Myocyte (in vitro differentiated cells): ENCODE measurements at places on chromosomes 5 and 9. TPM values are rescaled to one million over a fixed set of nuclear protein-coding genes. Genes with fewer than 3 reads are reported as not detected.

Gene RNF208
- total RNA-seq: 0.21 and 0.36 TPM in 2 replicates

Gene SPATA31A7
- total RNA-seq: not detected in 2 replicates

Gene SLC35D2
- 14.5 and 14.7 TPM in 2 replicates for total RNA-seq

GRCh38 chr9:15541872-15542271 is 11.0 kb upstream of the CCDC171 start:
- DNase-seq: no peak

DNA sequence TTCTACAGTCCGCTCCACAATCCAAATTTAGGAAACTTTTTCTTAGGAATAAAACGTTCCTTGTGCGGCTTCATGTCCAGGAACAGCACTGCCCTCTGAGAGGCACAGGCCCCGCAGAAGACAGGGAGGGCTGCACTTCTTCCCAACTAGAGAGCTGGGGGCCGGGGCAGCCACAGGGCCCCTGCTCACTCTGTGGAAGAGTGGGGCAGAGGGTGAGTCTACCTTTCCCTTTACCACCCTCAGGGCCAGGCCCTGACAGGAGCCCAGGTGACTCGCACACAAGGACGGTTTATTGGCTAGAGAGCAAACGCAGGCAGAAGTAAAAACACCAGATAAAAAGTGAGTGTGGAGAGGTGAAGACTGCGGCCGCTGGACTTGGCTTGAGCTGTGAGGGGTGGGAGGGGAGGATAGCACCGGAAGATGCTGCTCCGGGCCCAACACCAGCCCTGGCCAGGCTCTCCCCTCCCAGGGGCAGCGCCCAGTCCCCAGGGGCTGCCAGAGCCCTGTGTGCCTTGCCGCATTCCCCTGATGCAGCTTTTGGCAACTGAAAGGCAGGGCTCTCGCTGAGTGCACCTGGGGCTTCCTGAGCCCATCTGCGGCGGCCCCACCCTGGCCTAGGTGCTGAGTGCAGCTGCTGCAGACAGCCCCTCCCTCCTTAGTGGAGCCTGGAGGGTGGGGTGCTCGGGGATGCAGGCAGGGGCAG is 20.2 kb downstream of the SH3GLB2 start:
- no peak for DNase-seq

GRCh38 chr5:15752663-15753285 is 252.8 kb downstream of the FBXL7 start:
- DNase-seq: peak; percentile 68

GRCh38 chr5:56683281-56683680 is 132.1 kb upstream of the MAP3K1 start:
- DNase-seq: no peak

DNA sequence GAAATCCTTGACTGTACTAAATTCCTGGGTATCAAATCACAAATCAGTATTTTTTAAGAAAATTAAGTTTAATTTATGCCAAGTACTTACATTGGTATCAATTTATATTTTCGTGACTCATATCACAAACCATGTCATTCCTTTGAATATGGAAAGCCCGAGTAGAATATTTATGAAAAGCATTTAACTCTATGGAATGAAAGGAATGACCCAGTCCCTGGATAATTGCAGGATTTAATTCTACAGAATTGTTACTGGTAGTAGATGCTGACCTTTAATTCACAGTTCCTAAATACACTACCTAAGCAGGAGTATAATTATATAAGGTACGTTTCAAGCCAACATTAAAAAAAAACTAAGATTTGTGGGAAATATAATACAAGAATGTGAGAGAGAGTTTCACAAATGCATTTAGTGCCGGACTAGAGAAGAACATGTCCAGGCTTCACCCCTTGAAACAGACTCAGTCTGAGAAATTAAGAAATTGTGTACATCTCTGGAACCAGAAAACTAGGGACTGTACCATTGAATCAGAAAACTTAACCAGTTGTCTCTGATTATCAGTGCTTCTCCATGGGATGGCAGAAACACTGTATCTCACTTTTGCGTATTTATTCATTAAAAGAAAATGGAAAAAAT is 28.5 kb upstream of the PLPPR1 start:
- peak; percentile 1 for DNase-seq

Gene PRDM9
- not detected in 2 replicates for total RNA-seq

DNA sequence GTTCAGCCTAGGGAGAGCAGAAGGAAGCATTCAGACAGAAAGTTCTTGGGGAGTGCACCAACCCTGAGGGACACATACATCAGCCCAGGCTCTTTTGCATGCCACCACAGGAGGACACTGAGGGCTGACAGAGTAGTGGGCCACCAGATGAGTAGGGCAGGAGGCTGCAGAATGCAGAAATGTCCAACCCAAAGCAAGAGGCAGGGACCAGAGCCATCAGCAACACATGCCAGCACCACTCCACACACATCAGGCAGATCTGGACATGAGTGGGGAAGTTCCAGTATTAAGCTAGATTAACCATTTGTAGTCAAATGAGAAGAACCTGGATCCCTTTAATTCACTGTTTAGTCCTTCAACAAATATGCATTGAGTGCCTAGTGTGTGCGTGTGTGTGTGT is 35.7 kb upstream of the OTULINL start:
- DNase-seq: no peak

- DNase-seq: no peak
Measured at GRCh38 chr5:149113669-149114068, 27.6 kb upstream of the ABLIM3 start.

Gene ARID3C
- total RNA-seq: 0.16 TPM in 1 of 2 replicates, not detected in the other

Gene PCDHB13
- total RNA-seq: 5.3 and 6.4 TPM in 2 replicates

DNA sequence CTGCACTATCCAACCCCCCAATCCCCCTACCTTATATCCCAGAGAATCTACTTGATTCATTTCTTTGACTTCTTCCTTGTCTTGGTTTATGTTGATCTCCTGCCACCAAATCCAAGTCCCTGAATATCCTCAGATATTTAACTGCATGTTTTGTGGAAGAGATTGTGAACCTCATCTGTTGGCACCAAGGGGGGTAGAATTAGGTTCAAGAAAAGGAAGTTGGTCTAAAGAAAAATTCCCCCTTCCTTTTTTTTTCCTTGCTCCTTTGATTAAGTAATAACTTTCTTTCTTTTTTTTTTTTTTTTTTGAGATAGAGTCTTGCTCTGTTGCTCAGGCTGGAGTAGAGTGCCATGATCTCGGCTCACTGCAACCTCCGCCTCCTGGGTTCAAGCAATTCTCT is 526 bp upstream of the CD14 start:
- no peak for DNase-seq

DNA sequence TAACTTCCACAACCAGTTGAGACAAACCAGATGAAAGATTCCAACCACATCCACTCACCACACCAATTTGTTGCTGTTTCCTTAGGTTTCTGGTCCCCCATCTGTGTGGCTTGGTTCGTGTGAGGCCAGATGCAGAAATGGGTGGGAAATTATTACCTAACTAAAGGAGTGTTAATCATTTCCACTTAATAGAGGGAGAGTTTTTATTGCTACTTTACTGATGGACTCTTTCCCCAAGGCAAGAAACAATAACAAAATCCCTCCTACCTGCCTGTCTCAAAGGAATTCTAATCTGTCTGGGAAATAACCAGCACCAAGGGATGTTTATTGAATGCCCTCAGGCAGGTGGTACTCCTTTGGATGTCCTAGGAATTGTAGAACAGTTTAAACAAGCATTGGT is 76.3 kb downstream of the TMEM167A start:
- no peak for DNase-seq

DNA sequence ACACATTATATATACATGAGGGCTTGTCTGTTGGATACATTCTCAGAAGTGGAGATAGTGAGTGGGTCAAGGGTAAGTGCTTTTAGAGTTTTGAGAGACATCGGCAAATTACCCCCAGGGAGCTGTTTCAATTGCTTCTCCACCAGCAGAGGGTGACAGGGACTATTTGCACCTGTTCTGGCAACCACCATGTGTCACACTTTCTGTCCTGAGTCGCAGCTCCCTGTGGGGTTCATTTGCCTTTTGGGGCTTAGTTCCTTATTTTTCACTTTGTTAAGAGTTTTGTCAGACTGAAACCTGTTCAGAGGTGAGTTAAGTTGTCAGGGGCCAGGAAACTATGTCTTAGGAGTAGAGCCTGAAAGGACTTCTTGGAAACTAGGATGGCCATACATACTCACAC is 20.1 kb upstream of the SLC36A1 start:
- DNase-seq: peak; percentile 19

DNA sequence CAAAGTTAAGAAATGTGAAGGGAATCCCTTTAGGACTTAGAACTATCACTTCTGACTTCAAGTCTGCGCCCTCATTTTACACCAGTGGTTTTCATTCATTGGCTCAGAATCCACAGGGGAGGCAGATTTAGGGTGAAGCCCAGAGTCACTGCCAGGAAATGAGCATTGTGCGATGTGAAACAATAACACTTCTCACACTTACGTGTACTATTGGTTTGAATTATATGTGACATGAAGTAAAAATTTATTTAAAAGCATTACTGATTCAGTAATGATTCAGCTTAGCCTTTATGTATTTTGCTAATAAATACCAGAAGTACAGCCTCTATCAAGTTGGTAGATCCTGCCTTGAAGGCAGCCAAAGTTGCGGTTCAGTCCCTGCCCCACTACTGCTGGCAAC is 98.6 kb downstream of the PAM start:
- no peak for DNase-seq

Gene FSTL4
- total RNA-seq: 0.11 and 0.36 TPM in 2 replicates

- DNase-seq: no peak
Measured at GRCh38 chr5:168796000-168796399, 216.8 kb upstream of the PANK3 start.

Gene IL5
- not detected in 2 replicates for total RNA-seq

DNA sequence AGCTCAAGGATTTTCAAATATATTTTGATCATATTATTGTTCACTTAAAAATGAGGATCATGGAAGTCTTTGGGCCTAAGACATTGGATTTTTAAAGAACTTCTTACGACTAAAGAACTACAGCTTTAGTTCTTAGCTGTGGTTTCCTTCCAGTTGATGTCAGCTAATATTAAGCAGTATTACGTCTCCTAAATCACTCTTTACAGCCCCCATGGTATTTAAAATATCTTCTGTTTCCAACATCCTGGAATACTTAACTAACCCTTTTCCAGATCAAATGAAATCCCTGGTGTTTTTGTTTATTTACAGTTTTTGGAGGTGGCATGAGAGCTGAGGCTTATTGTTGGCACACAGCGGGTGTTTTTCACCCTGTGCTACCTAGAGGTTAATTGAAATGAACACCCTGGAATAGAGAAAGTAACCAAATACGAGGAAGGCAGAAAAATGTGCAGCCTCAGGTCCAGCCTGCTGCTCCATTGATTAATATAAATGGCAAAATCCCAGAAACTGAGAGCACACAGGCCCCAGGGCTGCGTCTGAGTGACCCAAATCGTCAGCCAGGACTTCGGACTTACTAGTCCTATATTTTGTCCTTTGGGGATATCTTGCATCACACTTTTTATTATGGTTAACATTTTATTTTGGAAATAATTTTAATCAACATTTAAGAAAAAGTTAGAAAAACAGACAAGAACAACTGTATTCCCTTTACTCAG is 52.3 kb upstream of the ICE1 start:
- no peak for DNase-seq

DNA sequence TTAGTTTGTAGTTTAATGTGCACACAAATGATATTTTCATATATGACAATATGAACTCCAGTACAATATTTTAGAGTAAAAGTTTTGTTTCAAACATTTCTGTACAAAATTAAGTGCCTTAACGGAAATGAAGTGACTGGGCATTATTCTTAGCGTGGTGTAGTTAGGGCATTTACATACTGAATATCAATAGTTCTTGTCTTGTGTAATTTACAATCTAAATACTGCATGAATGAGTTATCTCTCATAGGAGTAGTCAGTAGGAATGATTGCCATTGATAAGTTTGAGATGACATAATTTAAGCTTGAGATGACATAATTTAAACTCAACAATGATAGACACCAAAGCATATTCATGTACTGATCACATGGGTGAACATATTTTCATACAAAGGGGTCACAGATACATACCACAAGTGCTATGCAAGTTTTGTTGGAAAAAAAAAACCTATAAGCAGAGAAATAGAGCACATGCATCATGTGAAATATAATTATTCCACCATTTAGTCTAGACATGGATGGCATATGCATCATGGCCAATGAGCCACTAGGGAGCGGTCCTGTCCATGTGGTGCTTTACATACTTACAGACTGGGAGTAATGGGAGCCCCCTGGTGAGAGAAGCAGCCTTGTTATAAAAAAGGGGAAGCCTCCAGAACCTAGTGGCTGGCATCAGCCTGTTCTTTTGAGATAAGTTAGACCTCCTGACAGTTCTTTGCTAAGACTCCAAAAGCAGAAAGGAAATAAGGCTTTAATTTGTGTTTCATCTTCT is 1523.9 kb downstream of the MAT2B start:
- no peak for DNase-seq

DNA sequence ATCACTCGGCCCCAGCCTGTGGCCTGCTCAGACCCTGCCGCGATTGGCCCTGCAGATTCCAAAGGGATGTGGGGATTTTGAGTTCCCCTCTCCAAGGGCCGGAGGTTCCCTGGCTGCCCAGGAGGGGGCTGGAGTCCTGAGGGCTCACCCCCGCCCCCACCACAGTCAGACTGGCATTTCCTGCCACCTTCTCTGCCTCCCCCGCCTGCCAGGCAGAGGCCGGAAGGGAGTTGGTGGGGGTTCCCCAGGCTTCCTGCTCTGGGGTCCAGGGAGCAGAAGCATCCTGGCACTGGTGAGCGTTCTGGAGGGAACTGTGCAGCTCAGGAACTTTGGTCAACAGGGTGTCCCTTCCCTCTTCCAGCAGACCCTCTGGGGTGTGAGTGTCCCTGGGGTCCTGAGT is 70.6 kb downstream of the RXRA start:
- no peak for DNase-seq

- no peak for DNase-seq
Measured at GRCh38 chr5:131570757-131571156, 64.3 kb downstream of the RAPGEF6 start.

- no peak for DNase-seq
Measured at GRCh38 chr9:87035879-87036278, 88.6 kb upstream of the GAS1 start.

- peak; percentile 42 for DNase-seq
Measured at GRCh38 chr5:128537221-128537999, 635 bp downstream of the FBN2 start.

Gene AMBP
- total RNA-seq: 0.36 and 1.5 TPM in 2 replicates
